ENCODE measurements at places on chromosomes 11 and 22.

GRCh38 chr22:44620129-44620840, 81.7 kb upstream of the PRR5 start:
- DNase-seq = peak; percentile 77

GRCh38 chr11:126282361-126282735, 545 bp upstream of the TIRAP start:
- no peak for DNase-seq

- DNase-seq = no peak
Measured at GRCh38 chr11:36150986-36151385, 138.2 kb downstream of the COMMD9 start.

- no peak for DNase-seq
Measured at GRCh38 chr11:67999201-67999629, 4.7 kb downstream of the UNC93B1 start.

Data from stimulated activated CD8-positive, alpha-beta memory T cell treated with anti-CD3 and anti-CD28 coated beads, Interleukin-7, amount 100 ng/mL, for 48 hours (primary cell).